ENCODE measurements at places on chromosomes 3 and 15.

GRCh38 chr3:139937674-139938279 lies 2.8 kb downstream of the CLSTN2 start:
- no peak for DNase-seq

DNA sequence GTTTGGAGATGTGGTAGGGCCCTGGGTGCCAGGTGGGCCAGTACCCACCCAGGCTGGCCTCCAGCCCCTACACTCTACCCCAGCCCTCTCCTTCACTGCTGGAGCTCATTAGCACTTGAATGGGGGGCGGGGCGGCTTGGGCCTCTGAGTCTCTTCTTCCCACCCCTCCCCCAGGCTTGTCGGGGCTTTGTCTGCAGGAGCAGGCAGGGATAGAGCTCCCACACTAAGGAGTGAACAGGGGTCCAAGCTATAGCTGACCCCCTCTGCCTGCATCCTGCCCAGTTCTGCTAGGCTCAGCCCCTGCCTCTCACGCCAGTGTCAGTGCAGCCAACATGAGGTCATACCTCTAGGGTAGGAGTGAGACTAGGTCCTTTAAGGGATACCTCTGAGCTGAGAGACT lies 5.2 kb downstream of the GNAI2 start:
- no peak for DNase-seq

- DNase-seq = no peak
These were observed 359.2 kb upstream of the THRB start for GRCh38 chr3:24853685-24854490.

GRCh38 chr3:188905547-188905946 lies 266.2 kb upstream of the TPRG1 start:
- no peak for DNase-seq

- DNase-seq = no peak
These were observed 157.3 kb upstream of the LPP start for GRCh38 chr3:187996609-187997008.
